ENCODE measurements at places on chromosomes 12 and 14.
A peak's percentile ranks its signal among the peaks of the same experiment; 100 is the strongest.

DNA sequence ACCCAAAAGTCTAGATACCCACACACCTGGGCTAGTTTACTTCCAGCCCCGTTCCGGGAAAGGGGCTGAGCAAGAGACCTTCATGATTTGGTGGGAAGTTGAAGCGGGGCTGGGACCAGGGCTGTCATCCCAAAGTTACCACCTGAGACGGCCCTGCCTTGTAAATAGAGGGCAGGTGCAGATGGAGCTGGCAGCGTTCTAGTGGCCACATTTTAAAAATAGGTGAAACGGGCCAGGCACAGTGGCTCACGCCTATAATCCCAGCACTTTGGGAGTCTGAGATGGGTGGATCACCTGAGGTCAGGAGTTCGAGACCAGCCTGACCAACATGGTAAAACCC, 43.4 kb downstream of the NFKBIA start:
- no peak for DNase-seq

GRCh38 chr12:101050631-101051030, 159.4 kb downstream of the SLC5A8 start:
- DNase-seq = no peak

GRCh38 chr12:119147847-119148448, 30.8 kb upstream of the HSPB8 start:
- DNase-seq = no peak

DNA sequence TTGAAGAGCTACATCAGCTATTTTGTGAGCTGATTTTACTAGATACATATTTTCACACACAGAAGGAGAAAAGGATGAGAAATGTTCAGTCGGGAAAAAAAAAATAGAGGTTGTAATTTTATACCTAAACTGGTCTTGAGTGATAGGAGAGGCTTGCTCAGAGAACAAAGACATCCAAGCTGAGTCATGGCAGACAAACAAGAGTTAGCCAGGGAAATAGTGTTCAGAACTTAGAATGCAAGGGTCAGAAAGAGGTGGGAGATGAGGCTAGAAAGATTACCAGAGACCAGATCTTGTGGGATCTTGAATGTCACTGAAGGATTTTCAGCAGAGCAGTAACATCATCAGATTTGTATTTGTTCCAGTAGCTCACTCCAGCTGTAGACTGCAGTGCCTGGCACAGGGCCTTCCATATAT, 121.9 kb upstream of the ATF1 start:
- DNase-seq = no peak

DNA sequence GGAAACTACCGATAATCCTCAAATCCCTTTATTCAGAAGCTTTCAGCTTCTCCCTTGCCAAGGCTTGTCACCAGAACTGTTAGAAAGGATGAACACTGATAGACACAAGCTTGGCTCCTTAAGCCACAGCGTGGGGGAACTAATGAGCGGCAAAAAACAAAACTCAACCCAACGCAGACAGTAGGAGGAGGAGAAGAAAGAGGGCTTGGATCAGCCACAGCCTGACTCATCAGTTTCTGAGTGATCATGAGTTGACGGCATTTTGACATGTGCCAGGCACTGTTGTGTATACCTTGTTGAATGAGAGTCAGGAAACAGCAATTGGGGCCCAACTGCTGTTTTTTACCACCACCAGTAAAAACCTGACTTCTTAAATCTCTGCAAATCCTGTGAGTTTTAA, 23.7 kb downstream of the PLXNC1 start:
- DNase-seq = peak; percentile 70

GRCh38 chr12:19894803-19895202, 455.5 kb downstream of the AEBP2 start:
- no peak for DNase-seq

GRCh38 chr12:84276215-84276614, 636.4 kb downstream of the SLC6A15 start:
- no peak for DNase-seq

GRCh38 chr12:131422187-131422520, 288.7 kb upstream of the SFSWAP start:
- no peak for DNase-seq

DNA sequence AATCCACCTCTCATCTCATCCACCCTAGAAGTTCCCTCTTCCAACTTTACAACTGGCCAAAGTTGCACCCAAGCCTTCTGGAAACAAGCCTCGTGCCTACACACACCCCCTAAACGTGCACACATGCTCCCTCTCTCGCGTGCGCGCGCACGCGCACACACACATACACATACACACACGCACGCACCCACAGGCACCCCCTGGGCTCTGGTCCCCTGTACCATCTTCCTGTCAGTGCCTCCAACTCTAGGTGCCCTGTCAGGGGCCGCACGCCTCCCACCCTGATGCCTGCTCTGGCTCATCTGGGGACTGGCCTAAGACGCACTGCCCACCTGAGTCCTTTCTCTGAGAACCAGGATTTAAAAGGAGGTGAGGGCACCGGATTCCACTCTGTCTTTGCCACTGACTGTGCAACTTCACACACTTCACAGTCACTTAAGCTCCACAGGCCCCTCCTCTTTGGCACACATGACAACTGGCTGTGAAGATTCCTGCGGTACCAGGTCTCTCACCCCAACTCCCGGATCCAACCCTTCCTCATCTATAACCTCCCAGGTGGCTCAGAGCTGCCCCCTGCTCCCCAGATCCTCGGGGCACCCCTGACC, 45.5 kb downstream of the TESC start:
- DNase-seq = no peak

GRCh38 chr14:93999573-93999972, 2.5 kb downstream of the CCDC197 start:
- no peak for DNase-seq

GRCh38 chr12:44874981-44875416, 1.1 kb downstream of the NELL2 start:
- peak; percentile 63 for DNase-seq

- no peak for DNase-seq
These were observed 213.4 kb downstream of the EGLN3 start for GRCh38 chr14:33737446-33737845.

GRCh38 chr12:54629925-54630324, 4.8 kb downstream of the LACRT start:
- DNase-seq = no peak

DNA sequence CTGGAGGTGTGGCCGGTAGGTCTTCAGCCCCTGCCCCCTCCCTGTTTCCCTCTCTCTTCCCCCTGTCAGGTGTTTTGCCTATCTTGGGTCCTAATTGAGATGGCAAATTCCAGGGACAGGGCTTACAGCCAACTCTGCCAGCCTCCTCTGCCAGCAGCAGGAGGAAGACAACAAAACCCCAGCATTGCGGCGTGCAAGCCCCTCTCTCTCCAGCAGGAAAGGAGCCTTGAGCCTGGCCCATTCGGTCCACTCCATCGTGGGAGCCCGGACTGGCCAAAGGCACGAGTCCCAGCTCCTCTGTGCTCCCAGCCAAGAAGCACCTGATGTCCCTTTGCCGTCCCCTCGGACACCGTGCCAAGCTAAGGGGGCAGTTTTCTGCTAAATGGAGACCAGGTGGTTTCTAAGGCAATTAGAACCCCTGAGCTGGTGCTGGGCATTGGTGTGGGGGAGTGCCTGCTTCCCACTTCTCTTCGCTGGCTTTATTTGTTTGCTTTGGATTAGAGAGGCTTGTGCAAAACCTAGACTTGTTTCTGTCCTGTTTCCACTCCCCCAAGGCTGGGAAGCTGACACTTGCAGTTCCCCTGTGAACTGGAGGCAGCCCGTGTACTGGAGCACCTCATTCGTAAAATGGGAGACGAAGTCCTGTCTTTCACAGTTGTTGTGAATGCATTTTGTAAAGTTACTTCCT, 57.1 kb upstream of the LHX5 start:
- DNase-seq = peak; percentile 37

- DNase-seq = no peak
These were observed 117.0 kb upstream of the CCDC198 start for GRCh38 chr14:57610631-57611030.

- DNase-seq = peak; percentile 70
These were observed 176.1 kb downstream of the DAD1 start for GRCh38 chr14:22412926-22413411.

DNA sequence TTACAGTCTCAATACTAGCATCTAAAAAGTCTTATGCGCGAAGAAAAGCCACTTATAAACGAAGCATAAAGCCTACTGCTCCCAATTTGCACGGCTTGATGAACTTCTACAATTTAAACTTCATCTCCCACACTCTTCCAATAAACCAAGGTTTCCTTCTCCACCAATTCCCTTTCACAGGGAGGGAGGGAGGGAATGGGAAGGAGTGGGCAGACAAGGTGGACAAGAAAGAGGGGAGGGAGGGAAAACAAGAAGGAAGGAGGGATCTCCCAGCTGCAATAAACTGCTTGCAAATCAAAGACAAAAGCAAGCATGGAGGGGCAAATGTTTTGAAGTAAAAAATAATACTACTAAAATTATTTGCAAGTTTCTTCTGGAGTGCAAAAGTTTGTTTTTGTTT, 64.5 kb downstream of the MED13L start:
- DNase-seq = peak; percentile 24

GRCh38 chr12:114674251-114675047, 9.5 kb downstream of the TBX3 start:
- peak; percentile 56 for DNase-seq

GRCh38 chr12:26534071-26534470, 298.9 kb downstream of the ITPR2 start:
- no peak for DNase-seq

- no peak for DNase-seq
These were observed 1212.4 kb upstream of the TMEM132C start for GRCh38 chr12:127054531-127054930.

GRCh38 chr12:88153959-88154358, 11.9 kb downstream of the TMTC3 start:
- DNase-seq = peak; percentile 9

DNA sequence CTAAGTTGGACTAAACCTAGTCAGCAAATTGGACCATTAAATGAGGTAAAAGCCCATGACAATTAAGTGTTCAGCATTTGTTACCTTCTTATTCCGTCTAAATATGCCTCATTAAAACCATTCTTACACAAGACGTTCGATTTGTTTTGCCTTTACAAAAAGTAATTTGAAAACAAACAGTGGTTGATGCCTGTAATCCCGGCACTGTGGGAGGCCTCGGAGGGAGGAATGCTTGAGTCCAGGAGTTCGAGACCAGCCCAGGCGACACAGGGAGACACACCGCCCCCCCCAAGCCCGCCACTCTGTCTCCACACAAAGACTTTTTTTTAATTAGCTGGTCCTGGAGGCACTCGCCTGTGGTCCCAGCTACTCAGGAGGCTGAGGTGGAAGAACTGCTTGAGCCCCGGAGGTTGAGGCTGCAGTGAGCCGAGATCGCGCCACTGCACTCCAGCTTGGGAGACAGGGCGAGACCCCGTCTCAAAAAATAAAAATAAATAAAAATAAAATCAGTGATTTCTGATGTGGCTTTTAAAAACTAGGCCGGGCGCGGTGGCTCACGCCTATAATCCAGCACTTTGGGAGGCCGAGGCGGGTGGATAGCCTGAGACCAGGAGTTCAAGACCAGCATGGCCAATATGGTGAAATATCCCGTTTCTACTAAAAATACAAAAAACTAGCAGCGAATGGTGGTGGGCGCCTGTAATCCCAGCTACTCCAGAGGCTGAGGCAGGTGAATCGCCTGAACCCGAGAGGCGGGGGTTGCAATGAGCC, 856 bp upstream of the EIF4B start:
- DNase-seq = peak; percentile 65

DNA sequence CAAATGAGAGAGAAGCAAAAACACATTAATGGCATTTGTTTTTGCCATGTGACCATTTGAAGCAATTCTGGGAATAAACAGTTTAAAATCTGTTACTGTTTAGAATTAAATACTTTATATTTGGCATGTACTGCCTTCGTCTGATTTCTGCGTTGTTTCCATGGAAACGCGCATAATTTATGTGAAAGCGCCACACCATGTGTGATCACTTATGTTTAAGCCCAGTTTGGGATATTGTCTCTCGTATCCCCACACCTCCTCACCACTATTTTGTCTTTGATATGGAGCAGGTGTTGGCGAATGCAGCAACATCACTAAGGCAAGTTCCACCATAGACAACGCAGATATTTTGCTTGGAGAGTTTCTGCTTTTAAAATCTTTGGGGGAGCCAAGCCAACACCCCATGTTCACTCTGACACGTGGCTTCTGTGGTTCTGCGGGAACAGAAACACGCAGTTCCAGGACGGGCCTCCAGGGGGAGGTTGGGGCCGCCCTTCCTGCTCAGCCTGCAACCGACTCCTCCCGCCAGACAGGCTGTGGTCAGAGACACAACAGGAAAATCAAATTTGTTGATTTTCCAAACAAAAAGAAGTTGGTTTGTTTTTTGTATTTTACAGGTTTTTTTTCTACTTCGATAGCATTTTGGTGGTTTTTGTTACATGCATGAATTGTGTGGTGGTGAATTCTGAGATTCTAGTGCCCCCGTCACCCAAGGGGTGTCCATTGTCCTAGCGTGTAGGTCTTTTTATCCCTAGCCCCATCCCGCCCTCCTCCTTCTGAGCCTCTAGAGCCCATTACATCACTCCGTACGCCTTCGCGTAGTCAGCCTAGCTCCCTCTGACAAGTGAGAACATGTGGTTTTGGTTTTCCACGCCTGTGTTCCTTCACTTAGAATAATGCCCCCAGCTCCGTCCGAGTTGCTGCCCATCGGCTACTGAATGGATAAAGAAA, 101.9 kb upstream of the SFSWAP start:
- peak; percentile 71 for DNase-seq

DNA sequence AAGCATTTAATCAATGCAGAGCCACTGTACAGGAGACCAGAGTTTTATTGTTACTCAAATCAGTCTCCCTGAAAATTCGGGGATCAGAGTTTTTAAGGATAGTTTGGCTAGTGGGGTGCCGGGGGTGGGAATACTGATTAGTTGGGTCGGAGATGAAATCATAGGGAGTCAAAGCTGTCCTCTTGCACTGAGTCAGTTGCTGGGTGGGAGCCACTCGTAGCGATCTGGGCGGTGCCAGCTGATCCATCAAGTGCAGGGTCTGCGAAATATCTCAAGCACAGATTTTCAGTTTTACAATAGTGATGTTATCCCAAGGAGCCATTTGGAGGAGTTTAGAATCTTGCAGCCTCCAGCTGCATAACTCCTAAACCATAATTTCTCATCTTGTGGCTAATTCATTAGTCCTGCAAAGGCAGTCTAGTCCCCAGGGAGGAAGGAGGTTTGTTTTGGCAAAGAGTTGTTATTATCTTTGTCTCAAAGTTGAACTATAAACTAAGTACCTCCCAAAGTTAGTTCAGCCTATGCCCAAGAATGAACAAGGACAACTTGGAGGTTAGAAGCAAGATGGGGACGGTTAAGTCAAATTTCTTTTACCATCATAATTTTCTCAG, 169.4 kb upstream of the PLEKHG7 start:
- no peak for DNase-seq

GRCh38 chr12:51406859-51407258, 15.7 kb upstream of the GALNT6 start:
- no peak for DNase-seq

DNA sequence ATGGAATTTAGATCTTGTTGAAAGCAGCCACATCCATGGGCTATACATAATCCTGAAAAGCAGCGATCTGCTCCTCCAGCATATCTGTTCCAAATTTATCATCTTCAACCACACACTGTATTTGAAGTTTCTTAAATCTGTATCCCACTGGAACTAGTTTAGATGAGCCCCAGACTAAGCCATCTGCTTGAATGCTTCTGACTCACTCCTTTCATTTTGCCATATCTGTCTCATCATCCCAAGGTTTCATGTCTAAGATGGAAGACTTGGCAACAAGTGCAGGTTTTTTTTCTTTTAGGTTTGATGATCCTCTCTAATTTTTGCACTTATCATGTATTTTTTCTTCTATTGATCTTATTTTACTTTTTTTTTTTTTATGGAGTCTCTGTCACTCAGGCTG, 54.4 kb upstream of the TMEM263 start:
- DNase-seq = no peak
